ENCODE measurements at places on chromosomes 7 and 10. TPM values are rescaled to one million over a fixed set of nuclear protein-coding genes. Genes with fewer than 3 reads are reported as not detected.

- no peak for DNase-seq
Observed at GRCh38 chr10:31728698-31729224, 199.9 kb downstream of the ARHGAP12 start.

GRCh38 chr10:103765981-103766380 lies 89.4 kb downstream of the SH3PXD2A start:
- peak; percentile 61 for DNase-seq

GRCh38 chr10:7545261-7545660 lies 121.5 kb downstream of the ITIH5 start:
- no peak for DNase-seq

The FEZF1 gene
- total RNA-seq: not detected

The MKX gene
- not detected for total RNA-seq

DNA sequence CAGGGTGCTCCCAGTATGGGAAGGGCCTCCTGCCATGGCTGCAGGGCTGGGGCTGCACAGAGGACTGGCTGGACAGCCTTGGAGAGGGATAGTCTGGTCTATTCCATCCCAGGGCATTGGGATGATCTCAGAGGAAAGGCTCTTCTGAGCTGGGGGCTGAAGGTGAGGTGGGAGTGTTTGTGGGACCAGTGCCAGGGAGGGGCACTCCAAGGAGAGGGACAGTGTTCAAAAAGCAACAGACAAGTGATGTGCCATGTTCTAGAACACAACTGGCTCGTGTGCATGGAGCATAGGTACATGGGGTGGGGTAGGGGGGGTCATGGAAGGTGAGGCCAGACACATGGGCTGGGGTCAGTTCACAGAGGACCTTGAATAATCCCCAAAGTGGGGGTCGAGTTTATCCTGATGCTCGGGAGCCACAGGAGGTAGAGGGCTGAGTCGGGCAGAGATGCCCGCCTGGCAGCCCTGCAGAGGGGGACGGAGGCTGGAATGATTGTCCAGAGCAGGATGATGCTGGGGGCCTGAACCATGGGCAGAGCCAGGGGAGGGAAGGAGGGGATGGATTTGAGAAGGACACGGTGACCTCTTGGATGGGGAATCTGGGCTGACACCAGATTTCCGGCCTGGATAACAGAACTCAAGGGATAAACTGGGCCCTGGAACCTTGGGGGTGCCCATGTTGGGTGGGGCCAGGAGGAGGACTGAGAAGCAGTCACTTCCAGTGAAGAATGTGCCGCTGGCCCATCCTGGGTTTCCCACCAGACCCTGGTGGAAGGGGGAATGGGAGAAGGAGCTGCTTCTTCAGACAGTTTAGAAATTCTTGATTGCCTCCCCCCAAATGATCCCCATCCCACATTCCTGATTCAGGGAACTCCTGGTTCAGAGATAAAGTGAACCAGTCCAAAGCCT lies 50.4 kb downstream of the NEURL1 start:
- DNase-seq: no peak

DNA sequence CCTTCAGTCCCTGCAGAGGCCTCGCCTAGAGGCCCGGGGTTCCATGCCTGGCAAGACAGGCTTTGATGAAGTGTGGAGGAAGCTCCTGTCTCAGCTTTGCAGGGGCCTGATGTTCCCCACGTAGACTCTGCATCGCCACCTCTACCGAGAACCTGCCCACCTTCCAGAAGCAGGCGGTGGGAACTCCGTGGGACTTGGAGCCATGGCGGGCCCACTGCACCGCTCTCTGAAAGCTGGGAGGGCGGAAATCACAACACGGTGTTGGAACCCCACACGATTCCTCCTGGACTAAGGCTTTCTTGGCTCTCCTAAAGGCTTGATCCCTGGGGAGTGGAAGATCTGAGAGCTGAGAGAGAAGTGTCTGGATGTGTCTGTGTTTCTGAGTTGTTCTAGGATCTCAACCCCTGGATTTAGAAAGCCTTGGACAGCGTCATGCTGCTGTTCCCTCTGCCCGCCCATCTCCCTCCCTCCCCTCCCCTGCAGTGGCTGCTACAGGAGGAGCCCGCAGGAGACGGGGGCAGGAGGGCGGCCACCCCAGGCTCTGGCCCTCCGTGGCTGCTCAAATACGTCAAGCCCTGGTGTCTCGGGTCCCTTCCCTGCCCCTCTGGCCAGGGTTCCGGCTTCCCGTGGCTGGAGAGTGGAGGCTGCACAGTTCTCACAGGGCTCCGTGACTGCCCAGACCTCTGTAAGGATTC lies 79.7 kb downstream of the VIPR2 start:
- DNase-seq: no peak

- DNase-seq: no peak
Observed at GRCh38 chr10:28777911-28778310, 100.6 kb downstream of the BAMBI start.

GRCh38 chr7:28024786-28025334 lies 155.7 kb downstream of the JAZF1 start:
- no peak for DNase-seq

The TAS2R3 gene
- total RNA-seq: 2.0 TPM

- DNase-seq: no peak
Observed at GRCh38 chr7:21778953-21779352, 166.7 kb downstream of the CDCA7L start.

The CYP2W1 gene
- 0.63 TPM for total RNA-seq

DNA sequence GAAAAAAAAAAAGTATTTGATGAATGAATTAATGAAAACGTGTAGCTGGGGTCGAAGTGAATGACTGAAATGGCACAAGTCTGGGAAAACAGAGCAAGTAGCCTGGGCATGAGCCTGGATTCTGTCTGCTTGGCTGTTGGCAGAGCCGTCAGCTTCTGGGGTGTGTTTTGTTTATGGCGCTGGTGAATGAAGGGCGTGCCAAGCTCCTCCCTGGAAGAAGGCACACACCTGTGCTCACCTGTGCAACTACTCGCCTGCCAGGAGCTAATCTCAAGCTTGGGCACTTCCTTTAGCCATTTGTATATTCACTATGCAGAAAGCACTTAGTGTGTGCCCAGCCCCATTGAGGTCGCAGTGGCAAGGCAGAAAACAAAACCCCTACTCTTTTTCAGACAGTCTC lies 74.1 kb downstream of the GTF2IRD1 start:
- DNase-seq: no peak

The HHEX gene
- total RNA-seq: 5.8 TPM

The TMEM270 gene
- total RNA-seq: 0.72 TPM

DNA sequence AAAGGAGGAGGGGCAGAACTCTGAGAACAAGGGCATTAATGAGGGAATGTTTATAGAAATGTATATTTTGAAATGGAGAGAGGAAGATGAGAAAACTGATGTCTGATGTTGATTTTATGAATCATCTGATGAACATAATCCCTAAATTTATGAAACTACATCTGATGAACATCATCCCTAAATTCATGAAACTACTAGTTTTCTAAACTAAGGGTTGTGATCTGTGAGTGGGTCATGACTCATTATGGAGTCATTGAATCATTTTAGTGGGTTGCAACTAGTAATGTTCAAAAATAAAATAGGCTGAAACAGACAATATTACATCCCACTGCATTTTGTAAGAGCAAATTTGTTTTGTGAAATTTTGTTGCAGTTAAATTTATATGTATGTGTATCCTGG lies 442.6 kb upstream of the TEX47 start:
- no peak for DNase-seq

Measured in PC-9 (cell line).